IMR-90 (cell line): ENCODE measurements at places on chromosomes 11 and 22. TPM values are rescaled to one million over a fixed set of nuclear protein-coding genes. Genes with fewer than 3 reads are reported as not detected.

Gene HEPN1
- not detected in 2 replicates for total RNA-seq

Gene HTR3B
- total RNA-seq = not detected in 2 replicates

Gene TEX12
- not detected in 2 replicates for total RNA-seq

Gene APOL5
- under 0.01 and 0.18 TPM in 2 replicates for total RNA-seq

Gene OSM
- total RNA-seq = not detected in 2 replicates

Gene ZNRF3
- 1.4 TPM in 2 replicates for total RNA-seq

Gene WBP2NL
- total RNA-seq = not detected in 2 replicates

Gene MRGPRX4
- total RNA-seq = under 0.01 TPM in 1 of 2 replicates, not detected in the other

Gene IFITM10
- under 0.01 and 0.18 TPM in 2 replicates for total RNA-seq

Gene OR8G5
- not detected in 2 replicates for total RNA-seq

Gene SERHL2
- 3.9 and 5.0 TPM in 2 replicates for total RNA-seq

Gene APLP2
- total RNA-seq = 127 and 134 TPM in 2 replicates

Gene WNT11
- total RNA-seq = not detected in 2 replicates

Gene CBLIF
- total RNA-seq = not detected in 2 replicates

DNA sequence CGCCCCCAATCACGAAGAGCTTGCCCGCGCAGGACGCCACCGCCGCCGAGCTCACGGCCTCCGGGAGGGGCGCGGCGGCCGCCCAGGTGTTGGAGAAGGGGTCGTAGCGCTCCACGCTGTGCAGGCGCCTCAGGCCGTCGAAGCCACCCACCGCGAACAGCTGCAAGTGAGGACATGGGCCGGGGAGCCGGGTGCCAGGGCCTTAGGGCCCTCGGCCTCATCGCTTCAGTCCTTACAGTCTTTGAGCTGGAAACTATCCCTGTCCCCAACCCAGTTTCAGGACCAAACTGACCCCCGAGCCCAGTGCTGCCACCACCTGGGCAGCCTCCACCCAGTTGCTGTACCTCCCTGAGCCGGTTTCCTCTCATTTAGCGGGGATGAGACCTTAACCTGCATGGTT is 7.6 kb downstream of the KLHL35 start:
- no peak for DNase-seq

- DNase-seq = no peak
These were observed 11.8 kb upstream of the SLC22A24 start for GRCh38 chr11:63155794-63156193.

DNA sequence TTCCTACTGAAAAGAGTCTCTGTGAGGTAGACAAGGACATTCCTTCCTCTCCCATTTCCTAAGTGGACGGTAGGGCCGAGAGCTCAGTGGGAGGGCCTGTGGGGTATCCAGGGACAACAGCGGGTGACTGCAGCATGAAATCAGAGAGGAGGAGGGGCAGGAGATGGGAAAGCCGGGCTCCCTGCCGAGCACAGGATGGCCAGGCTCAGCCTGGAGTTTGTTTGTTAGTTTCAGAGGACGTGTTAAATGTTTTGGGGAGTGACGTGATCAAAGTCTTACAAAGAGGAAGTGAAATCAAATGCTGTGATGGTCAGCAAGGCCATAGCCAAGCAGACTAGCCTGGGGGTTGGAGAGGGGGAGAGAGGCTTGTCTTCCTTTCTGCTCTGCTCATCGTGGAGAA is 152.7 kb downstream of the ADAMTS15 start:
- DNase-seq = peak; percentile 90

- no peak for DNase-seq
These were observed 179.0 kb upstream of the LARGE1 start for GRCh38 chr22:34099278-34099677.

GRCh38 chr22:17264321-17265052 is 45.3 kb upstream of the ADA2 start:
- DNase-seq = peak; percentile 30

GRCh38 chr11:99271527-99271926 is 250.8 kb downstream of the CNTN5 start:
- no peak for DNase-seq

GRCh38 chr22:19218541-19219233 is 40.2 kb upstream of the SLC25A1 start:
- DNase-seq = no peak

DNA sequence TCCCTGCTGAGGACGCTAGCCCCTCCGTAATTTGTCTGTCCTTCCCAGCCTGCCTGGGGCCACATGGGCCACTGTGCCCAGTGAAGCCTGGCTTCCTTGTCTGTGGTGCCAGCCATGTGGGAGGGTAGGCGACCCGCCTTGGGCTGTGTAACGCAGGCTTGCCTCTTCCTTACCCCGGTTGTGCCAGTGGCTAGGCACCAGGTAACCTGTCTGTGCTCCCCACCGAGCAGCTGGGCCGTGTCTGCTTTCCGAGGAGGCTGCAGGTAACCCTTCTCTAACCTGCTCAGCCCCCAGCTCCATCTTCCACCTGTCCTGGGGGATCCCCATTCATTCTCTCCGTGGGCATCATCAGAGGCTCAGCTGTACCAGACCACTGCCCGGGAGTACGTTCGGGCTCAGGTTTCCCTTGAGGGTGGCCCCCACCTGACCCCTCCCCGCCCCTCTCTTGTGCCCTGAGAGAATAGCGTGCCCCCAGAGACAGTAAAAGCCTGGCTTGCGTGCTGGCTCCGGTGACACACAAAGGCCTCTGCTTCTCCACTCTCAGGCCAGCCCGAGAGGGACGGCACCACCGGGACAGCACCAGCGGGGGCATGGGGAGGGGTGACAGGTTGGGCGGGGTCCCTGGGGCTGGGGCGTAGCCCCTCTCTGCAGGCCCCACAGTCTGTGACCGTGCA is 79.1 kb downstream of the CDKN1C start:
- no peak for DNase-seq

DNA sequence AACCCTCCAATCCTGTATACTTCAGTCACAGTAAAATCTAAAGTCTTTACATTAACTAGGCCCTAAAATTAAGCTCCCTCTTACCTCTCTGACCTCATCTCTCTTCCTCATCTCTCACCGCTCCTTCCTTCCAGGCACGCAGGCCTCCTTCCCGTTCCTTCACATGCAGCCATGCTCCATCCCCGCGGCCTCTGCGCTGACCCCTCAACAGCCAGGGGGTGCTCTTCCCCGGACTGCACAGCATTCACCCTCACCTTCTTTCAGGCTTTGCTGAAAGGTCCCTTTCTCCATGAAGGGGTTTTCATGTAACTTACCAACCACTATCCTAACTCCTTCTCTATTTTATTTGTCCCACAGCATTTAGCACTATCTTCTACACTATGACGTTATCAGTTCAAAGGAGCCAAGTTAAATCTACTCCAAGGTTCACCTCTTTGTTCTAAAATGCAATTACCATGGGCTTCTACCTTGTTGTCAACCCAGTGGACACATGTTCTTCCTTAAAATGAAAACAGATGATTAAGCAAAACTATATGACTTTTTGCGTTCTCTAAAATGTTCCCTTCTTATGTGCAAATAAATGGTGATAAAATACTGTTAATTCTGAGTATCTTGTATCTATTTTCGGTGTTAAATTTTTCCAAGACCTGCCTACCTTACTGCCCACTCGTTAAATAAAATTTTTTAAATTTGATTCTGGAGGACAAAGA is 57.8 kb upstream of the APOA1 start:
- no peak for DNase-seq

- DNase-seq = no peak
These were observed 28.7 kb upstream of the BARX2 start for GRCh38 chr11:129346916-129347315.

DNA sequence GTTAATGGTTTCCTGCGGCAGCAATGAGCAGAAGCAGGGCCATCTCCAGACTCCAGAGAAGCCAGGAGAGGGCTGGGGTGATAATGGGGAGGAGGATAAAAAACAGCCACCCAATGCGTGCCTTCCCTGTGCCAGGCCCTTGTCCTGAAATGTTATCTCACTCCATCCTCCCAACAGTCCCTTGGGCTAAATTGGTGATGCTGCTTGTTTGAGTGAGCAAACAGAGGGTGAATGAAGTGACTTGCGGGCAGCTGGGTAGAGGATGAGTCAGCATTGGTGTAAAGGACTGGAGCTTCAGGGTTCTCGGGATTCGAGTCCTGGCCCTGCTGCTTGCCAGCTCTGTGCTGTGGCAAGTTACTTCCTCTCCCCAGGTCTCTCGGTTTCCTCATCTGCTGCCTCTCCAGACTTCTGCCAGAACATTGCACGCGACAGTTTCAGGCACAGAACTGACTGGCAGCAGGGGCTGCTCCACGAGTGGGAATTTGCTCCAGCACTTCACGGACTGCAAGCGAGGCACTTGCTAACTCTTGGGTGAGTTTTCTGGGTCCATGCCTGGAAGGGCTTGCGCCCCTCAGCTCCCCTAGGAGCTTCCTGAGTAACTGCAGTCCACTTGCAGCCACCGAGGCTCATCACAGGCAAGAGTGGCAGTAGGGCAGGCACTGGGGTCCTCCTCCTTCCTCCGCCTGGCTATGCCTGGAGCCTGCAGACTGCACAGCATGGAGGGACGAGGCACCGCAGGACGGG is at the start of gene P2RY6:
Gene P2RY6 (plus strand): TSS at position 403 of the 744 bp plus-strand sequence. CDS start 24,181 bp downstream, outside the sequence.
- peak; percentile 60 for DNase-seq

- no peak for DNase-seq
These were observed 45.6 kb downstream of the IGSF9B start for GRCh38 chr11:133911171-133911570.

DNA sequence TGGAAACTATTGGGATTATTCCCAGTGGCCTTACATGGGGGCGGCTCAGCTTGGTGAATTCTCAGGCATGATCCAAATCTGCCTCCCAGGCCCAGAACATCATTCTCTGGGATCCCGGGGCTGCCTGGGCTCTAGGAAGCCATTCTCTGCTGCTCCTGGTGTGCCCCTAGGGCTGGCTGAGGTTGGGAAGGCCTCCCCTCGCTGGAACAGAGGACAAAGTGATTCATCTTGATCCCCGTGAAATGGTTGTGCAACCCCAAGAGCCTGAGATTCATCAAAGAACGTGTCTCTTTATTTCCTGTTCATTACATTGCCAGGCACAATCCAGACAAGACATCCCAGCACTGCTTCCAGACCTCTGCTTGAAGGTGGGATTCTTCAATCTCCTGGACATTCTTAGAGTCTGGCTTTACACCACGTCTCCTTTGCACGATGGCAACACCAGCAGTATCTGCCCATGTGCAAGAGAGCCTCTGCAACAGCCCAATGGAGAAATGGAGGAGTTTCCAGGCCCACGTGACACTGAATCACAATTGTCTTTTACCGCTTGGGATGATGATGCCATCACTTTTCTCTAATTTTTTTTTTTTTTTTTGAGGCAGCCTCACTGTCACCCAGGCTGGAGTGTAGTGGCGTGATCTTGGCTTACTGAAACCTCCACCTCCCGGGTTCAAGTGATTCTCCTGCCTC is 52.3 kb downstream of the TST start:
- no peak for DNase-seq

GRCh38 chr22:26757496-26757895 is 100.1 kb downstream of the MIAT start:
- no peak for DNase-seq

GRCh38 chr22:36659762-36660509 is 43.6 kb downstream of the CACNG2 start:
- peak; percentile 88 for DNase-seq

GRCh38 chr22:49853981-49854831 is 562 bp downstream of the ZBED4 start:
- peak; percentile 17 for DNase-seq

- DNase-seq = no peak
These were observed 39.0 kb upstream of the MMP20 start for GRCh38 chr11:102664001-102664752.

GRCh38 chr22:50209893-50210292 is 9.1 kb downstream of the SELENOO start:
- DNase-seq = peak; percentile 57

- DNase-seq = no peak
These were observed 47.2 kb downstream of the DBX1 start for GRCh38 chr11:20113149-20113438.

- DNase-seq = no peak
These were observed 16.0 kb upstream of the TMPRSS4 start for GRCh38 chr11:118060869-118061268.

- DNase-seq = no peak
These were observed 82.8 kb upstream of the E2F8 start for GRCh38 chr11:19323502-19323901.

DNA sequence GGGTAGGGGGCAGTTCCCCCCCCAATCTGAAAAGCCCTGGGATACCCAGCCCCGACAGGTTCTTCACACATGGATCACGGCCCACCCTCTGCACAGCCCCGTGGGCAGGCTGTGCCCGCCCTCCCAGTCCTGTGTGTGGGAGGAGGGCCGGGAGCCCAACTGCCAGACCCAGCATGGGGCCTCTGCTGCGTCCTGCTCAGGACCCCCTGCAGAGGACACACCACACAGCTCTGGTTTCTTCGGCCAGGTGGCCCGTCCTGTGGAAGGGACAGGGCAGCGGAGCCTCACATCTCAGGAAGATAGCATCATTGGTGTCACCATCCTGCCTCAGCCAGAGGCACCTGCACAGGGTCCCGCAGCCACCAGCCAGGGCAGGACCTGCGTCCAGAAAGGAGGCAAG is 396.0 kb downstream of the TBC1D22A start:
- no peak for DNase-seq

- DNase-seq = no peak
These were observed 204.5 kb downstream of the GUCY1A2 start for GRCh38 chr11:106813806-106814205.
